ENCODE measurements at places on chromosomes 7 and 10. TPM values are rescaled to one million over a fixed set of nuclear protein-coding genes. Genes with fewer than 3 reads are reported as not detected.

The SPDYE11 gene
- not detected for total RNA-seq

The TRIM50 gene
- not detected for total RNA-seq

The STOX1 gene
- under 0.01 TPM for total RNA-seq

The HOXA7 gene
- total RNA-seq, result 2.7 TPM

The SBDS gene
- 54.2 TPM for total RNA-seq

The PCLO gene
- total RNA-seq, result not detected

The GPR37 gene
- not detected for total RNA-seq

The SMO gene
- total RNA-seq, result 3.7 TPM

The MYPN gene
- under 0.01 TPM for total RNA-seq

The ABCB8 gene
- 48.9 TPM for total RNA-seq

The TBXAS1 gene
- 4.0 TPM for total RNA-seq

The PKD1L1 gene
- under 0.01 TPM for total RNA-seq

The OPALIN gene
- total RNA-seq, result not detected

The TMEM225B gene
- total RNA-seq, result 0.73 TPM

The CCDC146 gene
- total RNA-seq, result 0.98 TPM

Measured in subcutaneous preadipocyte (primary cell).